ENCODE measurements at places on chromosomes 6 and 20.

GRCh38 chr6:83600459-83600858 is 88.1 kb downstream of the PRSS35 start:
- no peak for DNase-seq

DNA sequence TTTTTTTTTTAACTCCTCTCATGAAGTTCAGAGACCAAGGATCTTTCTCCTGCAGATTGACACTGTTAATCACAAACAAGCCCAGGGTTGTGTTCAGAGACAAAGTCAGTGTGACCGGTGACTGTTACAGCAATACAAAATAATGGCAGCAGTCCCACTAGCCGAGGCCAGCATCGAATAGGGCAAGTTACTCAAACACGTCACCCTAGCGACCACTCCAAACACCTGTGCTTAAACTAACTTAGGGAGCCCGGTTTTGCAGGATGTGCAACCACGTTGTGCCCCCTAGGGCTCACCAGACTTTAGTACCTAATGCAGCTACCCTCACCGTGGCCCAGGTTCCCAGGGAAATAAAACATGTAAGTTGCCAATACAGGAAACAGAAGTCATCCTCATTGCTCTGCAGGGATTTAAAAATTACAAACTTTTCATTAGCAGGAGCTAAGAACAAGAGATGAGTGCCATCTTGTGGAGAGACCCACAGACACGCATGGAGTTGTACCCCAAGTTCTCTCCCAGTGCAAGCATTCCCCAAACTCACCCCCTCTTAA is 38.1 kb downstream of the FAM50B start:
- no peak for DNase-seq

DNA sequence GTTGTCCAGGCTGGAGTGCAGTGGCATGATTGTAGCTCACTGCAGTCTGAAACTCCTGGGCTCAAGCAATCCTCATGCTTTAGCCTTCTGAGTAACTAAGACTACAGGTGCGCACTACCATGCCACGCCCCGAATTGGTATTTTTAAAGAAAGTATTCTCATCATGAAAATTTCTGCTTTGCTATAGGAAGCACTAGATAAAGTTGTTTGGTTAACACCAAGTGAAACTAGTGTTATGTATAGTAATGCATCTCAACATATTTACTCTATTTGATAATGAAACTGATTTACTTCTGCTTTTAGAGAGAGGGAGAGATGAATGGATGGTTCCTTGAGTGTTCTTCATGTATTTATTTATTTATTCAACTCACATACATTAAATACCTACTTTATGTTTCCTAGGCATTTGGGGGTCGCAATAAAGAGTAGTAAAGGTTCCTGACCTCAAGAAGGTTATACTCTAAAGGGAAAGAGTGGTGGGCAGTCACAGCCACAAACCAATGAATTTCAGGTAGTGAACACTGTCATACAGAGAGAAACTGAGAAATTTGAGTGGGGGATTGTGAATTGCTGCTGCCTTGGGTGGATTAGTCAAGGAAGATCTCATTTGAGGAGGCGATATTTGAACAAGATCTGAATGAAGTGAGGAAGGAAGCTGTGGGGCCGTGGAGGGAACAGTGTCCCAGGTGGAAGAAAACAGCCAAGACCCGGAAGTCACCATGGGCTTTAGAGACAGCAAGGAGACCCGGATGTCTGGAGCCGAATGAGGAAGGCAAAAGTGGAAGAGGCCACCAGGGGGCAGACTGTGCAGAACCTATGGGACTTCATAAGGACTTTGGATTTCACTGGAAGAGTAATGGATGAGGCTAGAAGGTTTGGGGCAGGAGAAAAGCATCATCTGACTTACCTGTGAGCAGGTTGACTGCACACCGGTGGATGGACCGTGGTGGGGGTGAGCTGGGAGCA is 185.6 kb downstream of the TSHZ2 start:
- no peak for DNase-seq

DNA sequence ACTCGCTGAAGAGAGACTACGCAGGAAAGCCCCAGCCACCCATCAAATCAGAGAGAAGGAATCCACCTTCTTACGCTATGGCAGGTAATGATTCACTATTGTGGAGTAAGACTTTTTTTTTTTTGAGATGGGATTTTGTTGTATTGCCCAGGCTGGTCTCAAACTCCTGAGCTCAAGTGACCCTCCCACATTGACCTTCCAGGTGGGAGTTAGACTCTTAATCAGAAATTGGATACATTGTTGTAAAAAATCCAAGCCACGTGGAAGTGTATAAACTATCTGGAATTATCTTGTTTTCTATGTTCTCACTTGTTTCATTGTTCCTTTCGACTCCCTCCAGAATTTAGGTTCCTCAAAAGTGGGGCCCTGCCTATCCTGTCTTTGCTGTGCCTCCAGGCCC is 6.8 kb downstream of the NQO2 start:
- no peak for DNase-seq

- no peak for DNase-seq
These were observed 12.2 kb downstream of the TTLL2 start for GRCh38 chr6:167336844-167337630.

DNA sequence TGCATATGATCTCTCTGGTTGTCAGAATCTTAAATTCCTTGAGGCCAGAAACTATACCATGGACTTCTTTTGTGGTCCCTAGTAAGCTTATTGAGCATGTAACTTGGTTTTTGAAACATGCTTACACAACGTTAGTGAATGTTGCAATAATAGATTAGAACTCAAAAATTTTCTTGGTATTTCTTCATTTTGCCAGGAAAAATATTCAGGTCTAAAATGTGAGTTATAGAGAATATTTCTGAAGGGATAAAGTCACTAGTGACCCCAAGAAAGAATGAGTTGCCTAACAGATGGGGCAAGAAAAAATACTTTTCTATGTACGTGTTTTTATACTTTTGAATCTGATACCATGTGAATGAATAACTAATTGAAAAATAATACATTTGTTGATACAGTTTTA is 195.4 kb downstream of the TFAP2A start:
- no peak for DNase-seq

GRCh38 chr20:53331151-53331973 is 262.3 kb downstream of the ZNF217 start:
- no peak for DNase-seq

- DNase-seq = no peak
These were observed 269.6 kb downstream of the CD109 start for GRCh38 chr6:73965539-73966029.

- no peak for DNase-seq
These were observed 113.3 kb upstream of the EEF1E1 start for GRCh38 chr6:8215631-8216030.

GRCh38 chr20:17471606-17472187 is 59.5 kb downstream of the BFSP1 start:
- no peak for DNase-seq

- no peak for DNase-seq
These were observed 752.2 kb upstream of the MARCKS start for GRCh38 chr6:113104951-113105350.

DNA sequence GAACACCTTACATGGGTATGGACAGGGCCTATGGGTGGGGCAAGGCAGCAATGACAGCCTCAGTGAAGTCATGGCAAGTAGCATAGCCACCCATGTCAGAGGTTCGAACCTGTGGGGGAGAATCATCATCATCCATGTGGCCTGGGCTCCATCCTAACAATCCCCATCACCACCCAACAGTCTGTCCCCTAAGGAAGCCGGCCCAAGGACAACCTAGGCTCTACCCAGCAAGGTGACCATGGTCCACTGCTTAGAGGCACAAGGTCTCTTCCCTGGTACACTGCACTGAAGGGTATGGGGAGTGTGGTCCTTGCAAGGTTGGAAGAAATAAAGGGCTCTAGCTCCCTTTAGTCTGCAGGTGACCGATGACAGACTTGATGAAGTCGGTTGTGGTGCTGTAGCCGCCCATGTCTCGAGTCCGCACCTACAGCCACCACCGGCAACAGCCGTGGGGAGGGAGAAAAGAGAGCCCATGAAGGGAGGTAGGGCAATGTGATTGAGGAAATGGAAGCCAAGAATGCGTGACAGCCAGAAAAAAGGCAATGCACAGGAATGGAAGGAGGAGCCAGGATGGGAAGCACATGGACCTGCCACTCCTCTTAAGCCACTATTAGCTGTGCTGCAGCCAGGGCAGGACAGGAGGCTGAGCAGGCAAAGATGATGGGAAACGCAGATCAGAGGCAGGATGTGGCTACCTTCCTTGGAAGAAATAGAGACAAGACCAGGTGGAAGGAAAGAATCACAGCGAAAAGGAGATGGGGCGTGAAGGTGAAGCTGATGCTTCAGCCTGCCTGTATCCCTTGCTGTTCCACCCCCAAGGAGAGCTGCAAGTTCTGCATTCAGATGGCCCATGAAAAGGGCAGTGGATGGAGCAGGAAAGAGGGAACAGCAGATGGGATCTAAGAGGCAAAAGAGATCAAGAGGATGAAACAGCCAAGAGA is 5.3 kb downstream of the IDH3B start:
- no peak for DNase-seq

DNA sequence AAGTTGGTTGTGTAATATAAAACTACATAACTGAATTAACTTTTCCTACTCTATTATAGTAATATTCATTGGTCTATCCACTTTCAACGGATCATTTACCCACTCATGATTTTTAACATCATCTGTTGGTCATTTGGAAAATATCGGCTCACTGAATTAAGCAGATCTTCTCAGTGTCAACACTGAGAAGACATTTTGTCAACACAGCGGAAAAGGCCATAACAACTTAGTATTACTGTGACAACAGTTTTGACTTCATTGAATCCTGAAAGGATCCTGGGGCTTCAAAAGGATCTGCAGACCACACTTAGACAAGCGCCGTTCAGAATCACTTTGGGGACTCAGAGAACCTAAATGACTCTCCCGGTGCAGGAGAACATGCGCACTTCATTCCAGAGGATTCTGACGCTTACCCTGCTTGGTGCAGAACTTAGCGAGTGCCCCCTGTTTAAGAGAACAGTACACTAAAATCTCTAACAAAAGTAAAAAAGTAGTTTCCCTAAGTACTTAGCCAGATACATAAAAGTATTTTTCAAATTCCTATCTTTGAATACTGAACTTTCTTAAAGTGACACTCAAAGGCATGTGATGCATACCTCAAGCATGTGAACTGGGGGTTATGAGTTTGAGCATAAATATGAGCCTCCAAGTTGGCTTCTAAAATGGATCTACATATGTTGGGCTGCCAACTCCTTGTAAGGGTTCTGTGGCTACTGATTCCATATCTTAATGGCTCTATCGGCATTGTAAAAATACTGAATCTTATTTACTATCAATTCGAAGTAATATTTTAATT is 4.0 kb downstream of the ZBTB2 start:
- no peak for DNase-seq

DNA sequence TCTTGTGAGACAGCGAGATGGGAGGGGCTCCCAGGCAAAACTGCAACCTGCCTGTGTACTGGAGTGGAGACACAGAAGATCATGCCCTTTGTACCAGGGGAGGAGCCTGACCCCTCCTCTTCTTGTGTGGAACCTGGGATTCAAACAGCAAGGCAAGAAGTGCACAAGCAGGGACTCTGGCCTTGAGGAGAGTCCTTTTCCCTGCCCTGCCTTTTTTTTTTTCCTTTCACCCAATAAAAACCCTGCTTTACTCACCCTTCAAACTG is 251.8 kb upstream of the OPRM1 start:
- DNase-seq = no peak

- DNase-seq = no peak
These were observed 52.2 kb upstream of the HSF2 start for GRCh38 chr6:122347280-122347679.

DNA sequence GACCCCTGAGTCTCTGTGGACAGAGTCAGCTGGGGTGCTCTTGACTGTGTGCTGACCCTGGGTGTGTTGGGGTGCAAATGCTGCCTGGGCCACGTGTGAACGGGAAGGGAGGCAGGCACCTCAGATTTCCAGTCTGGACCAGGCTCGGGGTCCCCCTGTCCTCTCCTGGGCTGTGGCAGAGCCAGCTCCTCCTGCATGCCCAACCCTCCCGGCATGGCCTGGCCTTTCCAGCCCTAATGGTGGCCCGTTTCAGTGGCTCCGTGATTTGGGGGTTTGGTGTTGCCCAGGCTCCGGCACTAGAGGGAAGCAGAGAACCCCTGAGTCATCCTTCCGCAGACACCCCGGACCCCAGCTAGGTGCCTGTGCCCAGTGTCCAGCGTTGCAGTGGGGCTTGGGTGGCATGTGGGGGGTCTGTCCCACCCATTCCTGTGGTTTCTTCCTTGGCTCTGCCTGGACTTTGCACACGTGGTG is 9.1 kb downstream of the RBM38 start:
- no peak for DNase-seq

DNA sequence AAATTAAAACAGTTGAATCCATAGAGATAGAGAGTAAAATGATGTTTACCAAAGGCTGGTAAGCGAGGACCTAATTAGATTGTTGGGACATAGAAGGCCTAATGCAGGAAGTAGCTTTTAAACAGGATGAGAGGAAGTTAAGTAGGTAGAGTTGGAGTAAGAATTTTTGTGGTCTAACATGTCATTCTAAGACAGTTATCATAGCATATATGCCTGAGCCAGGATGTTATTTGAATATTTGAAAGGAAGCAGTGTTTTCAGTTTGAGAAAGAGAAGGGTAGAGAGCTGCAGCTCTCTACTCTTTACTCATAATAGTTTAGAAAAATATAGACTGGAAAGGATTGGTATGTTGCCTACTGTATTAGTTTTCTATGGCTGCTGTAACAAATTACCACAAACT is 121.6 kb downstream of the MEI4 start:
- no peak for DNase-seq

DNA sequence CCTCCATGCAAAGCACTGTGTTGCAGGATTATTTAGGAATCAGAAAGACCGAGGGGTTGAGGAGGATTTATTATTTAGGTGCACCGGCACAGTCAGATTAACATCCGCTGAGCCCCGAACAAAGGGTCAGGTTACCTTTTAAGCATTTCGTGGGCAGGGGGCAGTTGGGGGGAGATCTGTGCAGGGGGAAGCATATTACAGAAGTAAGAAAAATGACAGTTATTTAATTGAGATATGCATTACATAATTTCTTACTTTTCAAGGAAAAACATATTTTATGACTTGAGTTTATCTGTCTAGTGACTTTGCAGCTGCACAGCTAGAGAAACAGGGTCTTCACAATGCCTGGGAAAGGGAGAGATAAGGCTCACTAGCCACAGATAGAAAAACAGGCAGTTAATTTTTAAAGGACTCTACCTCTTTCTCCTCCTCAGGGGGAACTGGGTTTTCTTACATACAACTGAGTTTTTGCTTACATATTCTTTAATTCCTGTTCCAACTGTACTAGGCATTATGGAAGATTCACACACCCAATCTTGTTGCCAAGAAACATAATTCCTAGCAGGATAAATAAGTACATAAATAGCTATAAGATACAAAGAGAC is 1.7 kb upstream of the HINT3 start:
- no peak for DNase-seq

GRCh38 chr6:69580706-69581105 is 216.1 kb downstream of the LMBRD1 start:
- no peak for DNase-seq

- DNase-seq = no peak
These were observed 24.3 kb upstream of the TAB2 start for GRCh38 chr6:149293244-149293643.
